ENCODE measurements at places on chromosomes 5 and 9. TPM values are rescaled to one million over a fixed set of nuclear protein-coding genes. Genes with fewer than 3 reads are reported as not detected.

The MUSK gene
- not detected for total RNA-seq

DNA sequence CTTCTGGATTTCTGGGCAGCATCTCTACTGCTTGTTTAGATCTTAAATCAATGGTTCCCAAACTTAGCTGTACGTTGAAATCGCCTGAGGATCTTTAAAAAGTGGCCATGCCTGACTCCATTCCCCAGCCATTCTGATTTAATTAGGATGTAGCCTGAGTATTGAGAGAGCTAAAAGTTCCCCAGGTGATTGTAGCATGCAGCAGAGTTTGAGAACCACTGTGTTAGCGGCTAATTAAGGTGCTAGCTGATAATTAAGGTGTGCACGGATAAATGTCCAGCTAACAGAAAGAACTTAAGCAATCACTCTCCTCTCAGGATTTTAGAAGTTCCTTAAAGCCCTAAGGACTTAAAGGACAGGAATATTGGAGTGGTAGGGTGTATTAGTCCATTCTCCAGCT, 89.1 kb downstream of the NMUR2 start:
- H3K4me1 ChIP-seq = no peaks in the 10 kb centered on the region
- H3K4me3 ChIP-seq = no peak overlapping the region
- no peaks in the 10 kb centered on the region for H3K36me3 ChIP-seq
- no peak for DNase-seq
- H3K27me3 ChIP-seq = no peaks in the 10 kb centered on the region
- H3K27ac ChIP-seq = no peak overlapping the region

DNA sequence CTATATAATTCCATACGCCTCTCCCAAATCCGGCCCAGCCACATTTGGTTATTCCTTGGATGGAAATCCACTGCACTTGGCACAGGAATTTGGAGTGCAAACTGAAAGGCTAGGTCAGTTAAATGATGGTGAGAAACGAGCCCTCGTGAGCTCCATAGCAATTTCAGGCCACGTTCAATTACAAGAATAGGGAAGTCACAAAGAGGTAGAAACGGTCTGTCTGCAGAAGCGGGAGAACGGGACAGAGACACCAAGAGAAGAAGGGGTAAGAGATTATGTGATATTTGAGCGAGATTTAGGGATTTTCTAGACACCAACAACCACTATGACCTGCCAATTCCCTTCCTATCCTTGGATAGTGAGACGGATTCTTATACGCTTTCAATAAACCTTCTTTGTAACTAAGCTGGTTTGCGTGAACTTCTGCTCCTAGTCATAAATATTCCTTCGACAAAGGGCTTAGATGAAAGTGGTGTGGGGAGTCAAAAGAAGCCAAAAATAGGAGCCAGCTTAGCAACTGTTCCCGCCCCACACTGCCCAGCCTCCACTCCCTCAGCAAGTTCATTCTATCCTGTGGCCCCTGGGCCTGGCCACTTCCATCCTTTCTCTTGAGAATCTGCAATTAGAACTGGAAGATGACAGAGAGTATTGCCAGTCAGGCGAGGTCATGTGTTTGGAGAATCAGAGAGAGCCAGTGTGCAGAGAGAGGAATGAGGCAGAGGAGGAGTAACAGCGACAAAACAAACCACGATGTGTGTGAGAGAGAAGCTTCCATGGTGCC, 118.4 kb downstream of the ZNF608 start:
- no peaks in the 10 kb centered on the region for H3K36me3 ChIP-seq
- H3K27me3 ChIP-seq = peaks cover 3% of the 10 kb centered on the region
- DNase-seq = no peak
- H3K4me1 ChIP-seq = no peaks in the 10 kb centered on the region
- H3K4me3 ChIP-seq = no peak overlapping the region

- no peak for DNase-seq
- H3K4me1 ChIP-seq = no peaks in the 10 kb centered on the region
- H3K27me3 ChIP-seq = peaks cover 27% of the 10 kb centered on the region
- H3K4me3 ChIP-seq = no peak overlapping the region
Measured at GRCh38 chr9:109476642-109477257, 21.4 kb downstream of the PTPN3 start.

The MCIDAS gene
- total RNA-seq = not detected

The SLC28A3 gene
- total RNA-seq = not detected

The TAS2R1 gene
- total RNA-seq = not detected

DNA sequence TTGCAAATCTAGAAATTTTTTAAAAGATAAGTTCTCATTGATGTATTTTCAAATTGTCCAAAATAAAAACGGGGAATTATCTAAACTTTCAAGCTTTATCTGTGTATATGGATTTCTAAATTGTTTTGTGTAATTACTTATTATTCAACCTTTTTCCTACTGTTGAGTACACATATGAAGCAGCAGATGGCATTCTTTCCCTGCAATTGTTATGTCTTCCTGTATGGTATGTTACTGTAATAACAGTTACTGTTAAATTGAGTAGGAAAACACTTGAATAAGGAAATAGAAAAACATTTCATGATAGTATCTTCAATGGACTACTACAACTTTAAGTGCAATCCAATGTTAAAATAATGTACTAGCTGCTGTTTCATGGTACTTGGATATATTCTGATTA, 124.8 kb downstream of the RANBP17 start:
- no peaks in the 10 kb centered on the region for H3K4me1 ChIP-seq
- no peak overlapping the region for H3K4me3 ChIP-seq
- no peaks in the 10 kb centered on the region for H3K36me3 ChIP-seq
- peaks cover 2% of the 10 kb centered on the region for H3K27me3 ChIP-seq
- H3K27ac ChIP-seq = no peak overlapping the region
- no peak for DNase-seq

The SUSD1 gene
- total RNA-seq = 15.2 TPM

DNA sequence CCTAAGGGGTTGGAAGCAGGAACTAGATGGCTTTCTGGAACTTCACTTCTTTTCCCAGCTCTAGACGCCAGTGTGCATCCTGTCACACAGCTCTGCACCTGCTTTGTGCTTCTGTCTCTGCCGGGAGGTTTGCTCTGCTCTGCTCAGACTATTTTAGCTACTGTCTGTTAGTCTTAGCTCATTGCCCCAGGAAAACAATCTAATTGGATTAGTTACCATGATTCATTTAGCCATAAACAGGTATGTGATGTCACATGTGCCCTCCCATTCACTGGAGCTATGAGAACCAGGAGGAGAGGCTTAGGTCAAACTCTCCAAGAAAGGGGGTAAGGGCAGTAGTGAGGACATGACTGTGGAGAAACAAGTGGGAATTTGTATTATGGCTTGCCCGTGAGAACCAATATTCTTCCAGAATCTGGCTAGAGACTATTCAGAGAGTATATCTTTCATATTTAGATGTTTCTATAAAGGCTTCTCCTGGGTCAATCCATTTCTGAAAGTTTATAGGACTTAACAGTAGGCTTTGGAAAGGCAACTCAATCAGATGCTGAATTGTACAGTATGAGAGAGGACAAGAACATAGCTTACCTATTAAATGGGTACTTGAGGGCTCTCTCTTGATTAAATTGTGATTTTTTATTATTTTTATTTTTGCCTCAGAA, 22.4 kb upstream of the NREP start:
- H3K27me3 ChIP-seq = peaks cover 17% of the 10 kb centered on the region
- no peak overlapping the region for H3K4me3 ChIP-seq
- DNase-seq = no peak
- H3K36me3 ChIP-seq = no peaks in the 10 kb centered on the region
- H3K27ac ChIP-seq = no peak overlapping the region

The PSMD5 gene
- total RNA-seq = 50.7 TPM

DNA sequence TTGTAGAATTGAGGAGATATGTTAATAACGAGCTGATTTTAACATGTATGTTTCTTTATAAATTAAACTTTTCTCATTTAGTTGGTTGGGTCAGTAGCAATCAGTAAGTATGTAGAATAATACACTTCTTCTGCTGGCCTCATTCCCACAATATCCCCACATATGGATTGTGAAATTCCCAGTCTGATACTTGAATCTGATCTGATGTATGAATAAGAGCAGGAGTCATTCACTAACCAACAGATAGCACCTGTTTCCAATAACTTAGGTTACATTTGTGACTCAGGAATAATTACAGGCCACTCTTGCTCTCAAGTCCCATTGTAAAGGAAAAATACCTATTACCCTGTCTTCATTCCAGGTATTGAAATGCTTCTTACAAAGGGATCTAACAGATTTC, 23.9 kb downstream of the SLC36A1 start:
- H3K4me1 ChIP-seq = no peaks in the 10 kb centered on the region
- no peak overlapping the region for H3K4me3 ChIP-seq
- no peaks in the 10 kb centered on the region for H3K27me3 ChIP-seq

GRCh38 chr5:61637566-61637965, 305.5 kb downstream of the ZSWIM6 start:
- peaks cover 8% of the 10 kb centered on the region for H3K27me3 ChIP-seq
- no peak overlapping the region for H3K4me3 ChIP-seq
- no peaks in the 10 kb centered on the region for H3K36me3 ChIP-seq
